ENCODE measurements at places on chromosomes 13 and 19. TPM values are rescaled to one million over a fixed set of nuclear protein-coding genes. Genes with fewer than 3 reads are reported as not detected.

DNA sequence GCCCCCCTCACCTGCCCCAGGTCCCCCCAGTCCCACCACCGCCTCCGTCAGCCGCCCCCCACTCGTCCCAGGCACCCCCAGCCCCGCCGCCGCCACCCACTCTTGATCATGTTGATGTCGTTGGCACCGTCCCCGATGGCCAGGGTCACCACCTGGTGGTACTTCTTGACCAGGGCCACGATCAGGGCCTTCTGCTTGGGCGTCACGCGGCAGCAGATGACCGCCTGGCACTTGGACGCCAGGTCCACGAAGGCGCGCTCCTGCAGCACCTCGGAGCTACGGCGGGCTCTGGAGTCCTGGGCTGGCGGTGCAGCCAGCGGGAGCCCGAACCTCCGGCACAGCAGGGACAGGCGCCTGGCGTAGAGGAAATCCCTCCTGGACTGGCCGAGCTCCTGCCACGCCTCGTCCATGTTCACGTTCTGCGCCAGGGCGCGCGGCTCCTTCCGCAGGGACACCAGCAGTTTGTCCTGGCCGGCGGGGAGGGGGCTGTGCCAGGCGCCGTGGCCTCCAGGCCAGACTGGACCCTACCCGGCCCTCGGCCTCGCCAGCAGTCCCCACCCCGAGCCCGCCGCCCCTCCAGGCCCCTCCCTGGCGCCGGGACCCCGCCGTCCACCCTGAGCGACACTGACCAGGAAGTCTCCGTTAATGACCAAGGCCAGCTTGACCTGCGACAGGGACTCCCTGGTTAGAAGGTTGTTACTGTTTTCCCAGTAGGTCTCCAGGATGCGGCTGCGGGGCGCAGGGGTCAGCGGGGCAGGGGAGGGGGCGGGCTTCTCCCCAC is 22.6 kb downstream of the ATP8B3 start:
- DNase-seq = no peak

GRCh38 chr19:55386493-55386971 is 800 bp downstream of the RPL28 start:
- peak; percentile 30 for DNase-seq

ATF5 gene
- 7.9 TPM for total RNA-seq

IRS2 gene
- total RNA-seq = 2.3 TPM

NXNL1 gene
- total RNA-seq = not detected

MEF2B gene
- total RNA-seq = under 0.01 TPM
